ENCODE measurements at places on chromosomes 12 and 14.
A peak's percentile ranks its signal among the peaks of the same experiment; 100 is the strongest.

GRCh38 chr12:107223821-107224220, 130.5 kb upstream of the CRY1 start:
- no peak for DNase-seq

GRCh38 chr12:12449533-12450025, 92.7 kb downstream of the BORCS5 start:
- no peak for DNase-seq

GRCh38 chr14:92439537-92440344, 73.8 kb upstream of the RIN3 start:
- no peak for DNase-seq

GRCh38 chr14:99930420-99931274, 134.6 kb upstream of the EVL start:
- peak; percentile 44 for DNase-seq

DNA sequence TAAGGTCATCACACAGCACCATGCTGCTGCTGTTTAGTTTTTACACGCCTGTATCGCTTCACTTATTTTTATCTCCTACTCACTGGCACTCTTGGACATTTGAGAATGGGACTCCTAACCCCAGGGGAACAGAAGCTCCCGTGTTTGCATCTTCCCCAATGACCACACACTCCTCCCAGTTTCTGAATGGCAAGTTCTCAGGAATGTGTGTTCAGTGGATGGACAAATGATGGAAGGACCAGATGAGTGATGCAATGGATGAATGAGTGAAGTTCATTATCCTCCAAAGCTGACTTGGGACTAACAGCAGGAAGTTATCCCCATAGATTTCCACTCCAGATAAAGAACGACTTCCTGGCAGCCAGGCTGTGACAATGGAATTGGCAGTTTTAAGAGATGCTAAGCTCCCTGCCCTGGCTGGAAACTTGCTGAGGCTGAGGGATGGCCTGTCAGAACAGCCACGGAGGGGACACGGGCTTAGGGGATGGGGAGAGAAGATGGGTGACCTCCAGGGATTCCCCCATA, 231.5 kb downstream of the SLC15A4 start:
- no peak for DNase-seq

DNA sequence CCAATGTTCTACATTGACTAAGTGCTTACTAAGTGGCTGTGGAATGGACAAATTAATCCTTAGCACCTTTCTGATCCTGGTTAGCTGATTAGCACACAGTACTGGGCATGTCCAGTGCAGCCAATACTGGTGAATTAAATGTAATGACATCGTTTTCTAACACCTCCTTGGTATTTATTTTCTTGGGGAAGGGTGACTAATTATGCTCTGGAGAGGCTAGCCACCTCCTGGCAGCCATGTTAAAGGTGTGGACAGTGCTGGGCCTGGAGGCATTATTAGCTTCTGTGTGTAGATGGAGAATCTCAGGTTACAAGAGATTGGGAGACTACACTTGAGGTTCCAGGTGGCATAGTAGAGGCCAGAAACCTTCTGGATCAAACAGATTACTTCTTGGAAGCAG, 230.9 kb upstream of the DDHD1 start:
- no peak for DNase-seq

- no peak for DNase-seq
Observed at GRCh38 chr14:69481815-69482568, 2.5 kb upstream of the PLEKHD1 start.

GRCh38 chr12:93156086-93156716, 221.5 kb upstream of the NUDT4 start:
- no peak for DNase-seq

- DNase-seq = no peak
Observed at GRCh38 chr14:79656056-79656455, 555.2 kb downstream of the DIO2 start.

DNA sequence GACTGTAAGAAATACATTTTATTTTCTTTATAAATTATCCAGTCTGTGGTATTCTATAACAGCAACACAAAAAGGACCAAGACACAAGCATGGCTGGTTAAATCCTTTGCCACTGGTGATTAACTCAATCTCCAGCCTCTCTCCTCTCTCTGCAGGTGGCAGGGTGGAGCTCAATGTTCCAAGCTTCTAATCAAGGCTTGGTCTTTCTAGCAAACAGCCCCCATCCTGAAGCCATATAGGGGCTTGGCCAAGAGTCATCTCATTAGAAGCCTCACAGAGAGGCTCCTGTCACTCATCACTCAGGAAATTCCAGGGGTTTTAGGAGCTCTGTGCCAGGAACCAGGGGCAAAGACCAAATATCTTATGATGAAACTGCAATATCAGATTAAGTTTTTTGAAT, 12.0 kb downstream of the C12orf75 start:
- DNase-seq = no peak

DNA sequence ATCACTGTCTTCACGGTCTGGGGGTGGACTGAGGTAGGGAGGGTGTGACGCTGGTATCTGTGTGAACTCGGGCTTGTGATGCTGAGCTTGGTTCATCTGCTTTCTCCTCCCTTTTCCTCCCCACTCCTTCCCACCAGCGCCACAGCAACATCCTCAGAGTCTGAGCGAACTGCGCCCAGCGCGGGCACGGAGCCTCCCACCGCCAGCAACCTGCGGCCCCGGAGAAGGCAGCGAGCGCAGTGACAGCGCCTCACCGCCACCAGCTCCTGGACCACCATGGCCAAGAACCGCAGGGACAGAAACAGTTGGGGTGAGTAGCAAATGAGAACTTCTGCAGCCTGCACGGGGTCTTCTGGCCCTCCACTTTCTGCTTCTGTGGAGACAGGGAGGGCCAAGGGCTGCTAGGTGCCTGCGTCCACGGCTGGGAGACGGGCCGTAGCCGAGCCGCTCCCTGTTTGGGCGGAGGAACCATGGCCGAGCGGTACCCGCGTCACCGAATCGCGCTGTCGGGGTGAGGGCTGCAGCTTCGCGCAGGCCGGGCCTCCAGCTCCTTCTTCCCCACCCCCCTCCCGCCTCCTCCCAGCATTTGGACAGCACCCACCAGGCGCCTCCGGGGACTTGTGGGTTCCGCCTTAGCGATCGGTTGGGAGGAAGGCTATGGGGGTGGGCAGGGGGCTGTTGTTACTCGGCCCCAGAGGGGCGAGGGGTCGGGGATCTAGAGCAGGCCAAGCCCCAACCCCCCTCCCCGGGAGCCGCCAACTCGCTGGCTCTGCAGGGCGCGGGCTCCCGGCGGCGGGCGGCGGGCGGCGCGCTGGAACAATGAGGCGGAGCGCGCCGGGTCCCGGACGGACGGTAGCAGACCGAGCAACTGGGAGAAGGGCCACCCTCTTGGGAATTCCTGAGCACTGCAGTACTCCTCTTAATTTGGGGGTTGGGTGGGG, at the start of gene ATL1:
Gene ATL1 (plus strand): TSS at position 156 of the 941 bp plus-strand sequence. CDS start 121 bp downstream, at position 277.
- peak; percentile 58 for DNase-seq

DNA sequence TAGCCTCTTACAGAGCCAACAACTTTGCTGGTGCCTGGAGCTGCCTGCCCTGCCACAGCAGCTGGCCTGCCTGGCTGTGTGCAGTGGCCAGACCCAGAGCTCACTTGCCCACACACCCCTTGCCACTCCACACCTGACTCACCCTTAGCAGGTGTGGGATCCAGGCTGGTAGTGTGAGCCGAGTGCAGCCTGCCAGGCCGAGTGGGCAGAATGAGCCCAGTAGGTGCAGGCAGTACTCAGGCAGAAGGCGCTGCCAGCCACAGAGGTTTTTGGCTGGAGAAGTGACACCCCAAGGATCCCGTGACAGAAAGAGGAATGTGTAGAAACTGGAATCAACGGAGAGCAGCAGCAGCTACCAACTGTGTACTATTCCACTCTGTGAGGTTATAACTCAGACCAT, 29.8 kb upstream of the PYGL start:
- no peak for DNase-seq

GRCh38 chr12:5317556-5317955, 114.4 kb upstream of the NTF3 start:
- no peak for DNase-seq

GRCh38 chr14:70803321-70804310, 5.7 kb downstream of the MAP3K9 start:
- DNase-seq = no peak

GRCh38 chr12:113405694-113406093, 2.0 kb upstream of the SDS start:
- no peak for DNase-seq

DNA sequence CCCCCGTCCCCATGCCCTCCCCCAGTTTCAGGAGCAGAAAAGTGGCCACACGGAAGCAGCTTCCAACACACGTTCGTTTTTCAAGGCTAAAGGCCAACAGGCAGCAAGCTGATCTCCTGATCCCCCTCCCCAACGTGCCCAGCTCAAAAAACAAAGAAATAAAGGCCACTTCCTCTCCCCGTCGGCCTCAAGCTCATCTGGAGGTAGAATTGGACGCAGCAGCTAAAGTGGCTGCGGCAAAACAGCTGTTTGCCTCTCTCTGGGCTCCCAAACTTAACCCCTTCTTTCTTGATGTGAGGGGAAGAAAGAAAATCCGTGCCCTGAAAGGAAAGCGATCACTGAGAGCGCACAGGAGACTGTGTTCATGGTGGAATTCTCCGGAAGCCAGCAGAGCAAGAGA, 66.3 kb downstream of the SCARB1 start:
- DNase-seq = no peak

- peak; percentile 40 for DNase-seq
Observed at GRCh38 chr14:99564256-99564925, 39.6 kb downstream of the CCDC85C start.

- DNase-seq = peak; percentile 23
Observed at GRCh38 chr14:92121207-92121669, 268 bp downstream of the NDUFB1 start.

GRCh38 chr14:34094384-34094783, 143.5 kb upstream of the EGLN3 start:
- DNase-seq = no peak

DNA sequence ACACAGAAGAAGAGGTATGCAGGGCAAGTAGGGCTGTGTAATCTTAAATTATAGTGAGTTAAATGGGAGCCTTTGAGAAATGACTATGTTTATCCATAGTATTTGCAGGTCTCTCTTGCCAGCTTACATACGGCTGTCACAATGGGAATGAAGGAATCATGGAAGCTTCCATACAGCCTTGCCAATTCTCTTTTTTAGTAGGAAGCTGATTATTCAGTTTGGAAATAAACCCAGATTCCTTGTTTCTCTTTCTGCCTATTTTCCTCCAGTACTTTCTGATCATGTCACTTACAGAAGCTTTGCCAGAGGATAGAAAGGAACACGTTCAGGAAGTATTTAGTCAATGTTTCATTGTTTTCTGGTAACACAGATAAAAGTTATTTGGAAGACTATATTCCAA, 217.4 kb upstream of the DIO2 start:
- no peak for DNase-seq

DNA sequence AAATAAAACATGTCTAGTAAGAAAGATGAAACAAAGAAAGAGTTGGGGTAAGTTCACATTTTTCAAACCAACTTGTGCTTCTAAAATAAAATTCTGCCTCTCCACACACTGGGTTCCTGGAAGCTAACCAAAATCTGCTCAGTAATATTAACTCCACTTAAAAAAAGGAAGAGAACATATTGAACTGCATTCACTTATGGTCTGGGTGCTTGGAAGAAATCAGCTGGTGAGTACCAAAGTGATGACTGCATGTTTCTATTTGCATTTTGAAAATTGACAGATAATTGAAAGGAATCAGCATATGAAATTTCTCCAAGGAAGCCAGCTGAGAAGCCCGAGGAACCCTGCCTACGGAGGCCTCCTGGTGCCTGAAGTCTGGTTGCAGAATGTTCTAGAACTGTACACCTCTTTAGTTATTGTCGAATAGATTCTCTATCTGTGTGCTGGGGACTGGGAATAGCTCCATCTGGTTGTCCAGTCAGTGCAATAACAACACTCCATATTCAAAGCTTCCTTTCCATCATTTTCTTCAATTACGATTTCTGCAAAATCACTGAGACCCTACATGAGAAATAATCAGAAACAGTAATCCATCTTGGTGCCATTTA, 836.1 kb downstream of the VRK1 start:
- no peak for DNase-seq

- DNase-seq = no peak
Observed at GRCh38 chr12:106416273-106416672, 58.7 kb downstream of the POLR3B start.

DNA sequence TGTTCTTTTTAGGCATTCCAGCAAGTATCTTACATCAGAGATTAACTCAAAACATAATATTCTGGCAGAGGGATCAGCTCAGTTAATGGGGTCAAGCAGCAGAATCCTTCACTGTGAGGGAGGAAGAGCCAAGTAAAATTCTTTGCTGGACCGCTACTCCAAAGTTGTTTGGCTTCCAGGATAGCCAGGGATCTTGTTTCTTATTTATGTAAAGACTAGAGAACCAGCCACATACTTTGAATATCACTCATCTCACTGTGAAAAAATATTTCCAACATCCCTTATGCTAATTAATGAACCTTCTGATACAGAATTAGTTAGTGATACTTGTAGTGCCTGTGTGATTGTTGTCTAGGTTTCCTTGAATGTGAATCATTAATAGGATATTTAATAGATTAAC, 94.2 kb downstream of the PLEKHA5 start:
- DNase-seq = no peak

DNA sequence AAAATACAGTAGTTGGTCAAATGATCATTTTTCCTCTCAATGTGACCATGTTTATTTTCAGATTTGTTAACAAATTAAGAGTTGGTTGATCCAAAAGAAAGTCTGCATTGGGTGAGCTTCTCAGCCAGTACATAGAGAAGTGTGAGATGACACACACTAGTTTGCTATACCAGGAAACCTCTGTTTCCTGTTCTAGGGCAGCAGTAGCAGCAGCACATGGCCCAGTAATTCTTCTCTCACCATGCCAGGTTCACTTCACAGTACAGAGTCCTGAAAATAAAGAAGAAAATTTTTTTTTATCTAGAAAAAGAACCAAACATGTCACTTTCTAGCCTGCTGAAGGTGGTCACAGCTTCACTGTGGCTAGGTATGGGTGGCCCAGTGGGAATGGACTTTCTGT, 250.2 kb upstream of the OR4E1 start:
- no peak for DNase-seq

DNA sequence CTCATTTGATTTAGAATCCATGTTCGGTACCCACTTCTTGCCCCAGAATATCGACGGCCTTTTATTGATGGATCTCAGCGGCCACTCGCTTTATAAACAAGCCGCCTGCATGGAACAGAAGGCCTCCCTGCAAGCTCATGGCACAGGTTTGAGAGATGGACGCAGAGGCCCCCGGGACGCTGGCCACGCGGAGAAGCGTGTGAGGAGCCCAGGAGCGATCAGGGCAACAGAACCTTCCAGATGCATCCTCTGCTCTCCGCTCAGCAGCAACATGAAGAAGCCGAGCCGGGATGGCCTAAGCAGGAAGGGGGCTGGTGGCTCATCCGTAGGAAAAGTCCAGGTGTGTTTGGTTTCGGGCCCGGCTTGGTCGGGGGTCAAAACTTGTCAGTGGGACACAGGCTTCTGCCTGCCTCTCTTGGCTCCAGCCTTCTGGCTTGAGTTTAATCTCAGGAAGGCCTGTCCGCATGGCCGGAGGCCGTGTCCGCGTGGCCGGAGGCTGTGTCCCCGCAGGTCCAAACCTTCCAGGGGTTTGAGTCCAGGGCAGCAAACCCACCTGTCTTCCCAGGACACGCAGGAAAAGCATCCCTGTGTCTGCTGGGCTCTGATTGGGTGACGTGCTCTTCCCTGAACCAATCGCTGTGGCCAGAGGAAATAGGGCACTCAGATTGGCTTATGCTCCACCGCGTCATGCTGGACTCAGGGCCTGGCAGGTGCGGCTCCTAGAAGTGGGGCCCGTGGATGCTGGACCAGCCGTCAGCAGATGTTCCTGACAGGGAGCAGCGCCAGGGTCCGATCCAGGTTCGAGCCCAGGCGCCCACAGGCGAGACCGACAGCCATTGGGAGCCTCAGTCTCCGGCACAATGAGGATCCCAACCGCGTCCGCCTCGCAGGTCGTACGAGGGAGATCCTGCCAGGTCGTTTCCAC, 65.0 kb downstream of the GALNT9 start:
- DNase-seq = no peak

- DNase-seq = no peak
Observed at GRCh38 chr12:118065380-118065779, 4.4 kb upstream of the WSB2 start.

Data from tibial nerve (tissue), 4 donors.